ENCODE measurements at places on chromosomes 16 and 17. TPM values are rescaled to one million over a fixed set of nuclear protein-coding genes. Genes with fewer than 3 reads are reported as not detected.
A peak's percentile ranks its signal among the peaks of the same experiment; 100 is the strongest.

- no peak for DNase-seq
These were observed 19.8 kb downstream of the CARHSP1 start for GRCh38 chr16:8848939-8849391.

NXN gene
- 15.2 TPM for total RNA-seq

SPATA32 gene
- not detected for total RNA-seq

- DNase-seq: no peak
These were observed at the start of gene KRTAP2-4 for GRCh38 chr17:41065829-41066624. TSS of gene KRTAP2-4 (minus strand) at chr17:41065879. CDS start at chr17:41065845, 34 bp downstream.

GRCh38 chr16:30570636-30571444 is 674 bp downstream of the ZNF688 start:
- DNase-seq: peak; percentile 80

USP10 gene
- 45.5 TPM for total RNA-seq

TLCD3B gene
- total RNA-seq: not detected

DNA sequence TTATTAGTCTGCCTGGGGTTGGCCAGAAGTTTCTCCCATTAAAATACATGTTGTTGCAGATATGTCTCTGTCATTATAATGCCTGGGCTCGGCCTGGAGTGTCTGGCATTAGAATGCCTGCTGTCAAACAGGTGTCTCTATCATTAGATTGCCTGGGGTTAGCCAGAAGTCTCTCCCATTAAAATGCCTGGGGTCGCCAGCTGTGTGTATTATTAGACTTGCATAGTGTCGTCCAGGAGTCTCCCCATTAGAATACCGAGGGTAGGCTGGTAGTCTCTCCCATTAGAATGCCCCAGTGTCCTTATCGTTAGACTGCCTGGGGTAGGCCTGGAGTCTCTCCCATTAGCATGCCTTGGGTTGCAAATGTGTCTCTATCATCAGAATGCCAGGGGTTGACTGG is 2270.8 kb downstream of the TP53TG3F start:
- no peak for DNase-seq

CFAP52 gene
- not detected for total RNA-seq

- peak; percentile 54 for DNase-seq
These were observed 4.5 kb downstream of the NTHL1 start for GRCh38 chr16:2042986-2043666.

GRCh38 chr16:88382491-88383400 is at the start of gene ZNF469:
TSS of gene ZNF469 (plus strand) at chr16:88382959. CDS start at chr16:88427471, 44,512 bp downstream.
- peak; percentile 68 for DNase-seq

GRCh38 chr16:55668340-55669281 is 12.8 kb downstream of the SLC6A2 start:
- no peak for DNase-seq

DNA sequence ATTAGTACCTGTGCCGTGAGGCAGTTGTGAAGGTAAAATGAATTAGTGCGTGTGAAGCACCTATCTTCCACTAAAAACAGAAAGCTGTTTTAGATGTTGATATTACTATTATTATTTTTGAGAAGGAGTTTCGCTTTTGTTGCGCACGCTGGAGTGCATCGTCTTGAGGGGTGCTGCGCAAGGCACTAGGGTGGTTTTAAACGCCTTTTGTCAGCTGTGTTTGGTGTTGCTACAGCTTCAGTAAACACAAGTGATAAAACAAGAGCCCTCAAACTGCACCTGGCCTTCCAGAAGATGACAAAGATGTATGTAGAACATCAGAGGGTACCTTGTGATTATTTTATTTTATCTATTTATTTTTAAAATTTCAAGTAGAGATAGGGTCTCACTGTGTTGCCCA is 38.2 kb downstream of the PLCG2 start:
- DNase-seq: no peak

TMEM100 gene
- total RNA-seq: 27.6 TPM

WNT9B gene
- total RNA-seq: 3.5 TPM

DNA sequence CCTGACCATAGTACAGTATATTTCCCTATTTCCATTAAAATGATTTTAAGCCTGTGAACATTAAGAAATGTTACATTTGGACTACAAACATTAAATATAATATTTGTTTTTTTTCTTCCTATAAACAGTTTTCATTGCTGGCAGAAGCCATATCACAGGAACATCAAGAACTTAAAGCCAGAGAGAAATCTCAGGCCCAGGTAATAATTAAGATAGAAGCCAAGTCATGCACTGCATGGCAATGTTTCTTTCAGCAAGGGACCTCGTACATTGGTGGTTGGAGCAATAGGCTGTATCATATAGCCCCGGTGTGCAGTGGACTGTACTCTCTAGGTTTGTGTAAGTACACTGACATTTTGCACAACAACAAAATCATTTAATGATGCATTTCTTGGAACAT is 30.1 kb downstream of the CEP95 start:
- no peak for DNase-seq

STAT3 gene
- 102 TPM for total RNA-seq
